ENCODE measurements at places on chromosomes 5 and 9.

DNA sequence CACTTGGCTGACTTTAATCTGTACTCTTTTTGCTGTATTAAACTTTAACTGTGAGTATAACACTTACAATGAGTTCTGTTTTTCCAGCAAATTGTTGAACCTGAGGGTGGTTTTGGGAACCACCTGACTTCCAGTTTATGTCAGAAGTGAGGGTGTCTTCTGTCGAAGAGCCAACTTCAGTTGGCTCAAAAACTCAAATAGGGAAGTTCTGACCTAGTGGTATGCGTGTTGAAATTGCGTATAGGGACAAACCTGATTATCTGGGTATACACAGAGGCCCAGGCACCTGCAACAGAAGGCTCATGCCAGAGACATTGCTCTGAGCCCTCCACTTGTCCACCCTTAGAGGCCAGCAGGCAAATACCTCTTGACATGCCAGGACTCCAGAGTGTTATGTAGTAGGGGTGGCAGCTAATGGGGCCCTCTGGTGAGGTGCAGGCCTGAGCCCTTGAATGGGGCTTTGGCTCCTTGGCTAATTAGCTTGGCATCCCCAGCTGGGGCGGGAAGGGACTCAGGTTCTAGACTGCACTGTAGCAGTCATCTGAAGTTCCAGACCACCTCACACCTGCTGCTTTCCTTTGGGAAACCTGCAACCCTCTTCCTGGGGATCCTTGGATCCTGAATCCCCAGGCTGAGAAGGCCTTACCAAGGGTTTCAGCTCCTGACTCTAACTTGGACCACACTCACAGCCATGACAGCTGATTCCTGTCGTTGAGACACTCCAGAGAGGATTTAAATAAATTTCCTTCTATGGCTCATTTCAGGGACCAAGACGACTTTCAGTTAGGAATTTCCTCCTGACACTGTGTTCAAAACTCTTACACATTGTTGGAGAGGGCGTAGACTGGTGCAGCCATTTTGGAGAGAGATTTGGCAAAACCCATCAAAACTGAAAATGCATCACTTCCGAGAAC, 189.6 kb downstream of the HSPA4 start:
- no peak for DNase-seq

- DNase-seq, result no peak
Observed at GRCh38 chr5:27392716-27393115, 354.3 kb upstream of the CDH9 start.

- no peak for DNase-seq
Observed at GRCh38 chr5:37494756-37495155, 115.6 kb downstream of the WDR70 start.

- no peak for DNase-seq
Observed at GRCh38 chr5:77841616-77842015, 65.5 kb upstream of the TBCA start.

DNA sequence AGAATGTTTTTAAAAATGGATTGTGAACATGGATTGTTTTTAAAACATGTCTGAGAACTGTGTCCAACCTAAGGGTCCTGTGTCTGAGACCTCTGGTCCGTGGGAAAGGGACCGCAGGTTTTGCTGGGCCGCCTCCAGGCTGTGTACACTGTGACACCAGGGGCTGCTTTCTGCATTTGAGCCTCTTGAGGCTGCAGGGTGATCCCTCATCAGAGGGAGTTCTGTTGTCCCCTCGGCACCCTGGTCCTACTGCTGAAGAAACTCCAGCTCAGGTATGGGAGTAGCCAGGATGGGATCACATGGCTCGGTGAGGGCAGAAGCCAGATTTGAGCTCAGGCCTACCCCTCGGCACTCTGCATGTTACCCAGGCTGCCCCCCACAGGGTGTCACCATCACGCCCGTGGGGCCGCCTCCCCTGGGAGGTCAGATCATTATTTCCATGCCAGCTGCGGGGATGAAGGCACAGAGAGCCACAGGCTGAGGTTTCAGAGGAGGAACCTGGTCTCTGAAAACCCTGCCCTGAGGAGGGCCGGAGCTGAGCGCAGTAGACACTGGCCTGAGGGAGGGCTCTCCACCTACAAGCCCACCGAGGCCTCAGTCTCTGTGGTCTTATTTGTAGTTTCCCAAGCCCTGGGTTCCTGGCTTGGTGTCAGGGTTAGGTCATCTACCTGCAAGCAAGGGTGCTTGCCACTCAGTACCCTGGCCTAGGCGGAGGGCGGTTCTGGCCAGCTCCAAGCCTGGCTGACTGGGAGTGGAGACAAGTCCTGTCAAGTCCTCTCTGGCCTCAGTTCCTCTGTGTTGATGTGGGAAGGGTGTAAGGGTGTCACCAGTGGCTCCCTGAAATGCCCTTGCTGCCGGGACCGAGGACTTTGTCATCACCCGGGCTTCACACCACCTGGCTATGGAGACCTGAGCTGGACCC, 2.8 kb downstream of the PRR7 start:
- no peak for DNase-seq

GRCh38 chr9:92988215-92988768, 41.0 kb downstream of the FGD3 start:
- no peak for DNase-seq
